ENCODE measurements at places on chromosomes 5 and 9.

DNA sequence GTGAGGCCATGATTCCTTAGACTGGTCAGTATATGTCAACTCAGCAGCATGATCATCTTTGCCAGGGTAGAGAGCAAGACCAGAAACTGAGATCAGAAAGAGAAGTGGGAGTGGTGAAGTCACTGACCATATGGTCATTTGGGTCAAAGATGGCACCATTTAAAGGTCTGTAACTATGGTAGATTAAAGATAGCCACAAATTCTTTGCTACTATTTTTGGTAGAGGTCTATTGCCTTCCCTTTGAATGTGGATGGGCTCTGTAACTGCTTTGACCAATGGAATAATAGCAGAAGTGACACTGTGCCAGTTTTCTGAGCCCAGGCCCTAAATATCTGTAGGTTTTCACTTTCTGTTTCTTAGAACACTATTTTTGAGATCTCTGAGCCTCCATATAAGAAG lies 117.6 kb downstream of the PCSK1 start:
- DNase-seq: no peak

- DNase-seq: no peak
Measured at GRCh38 chr9:134604834-134605233, 36.8 kb upstream of the COL5A1 start.

DNA sequence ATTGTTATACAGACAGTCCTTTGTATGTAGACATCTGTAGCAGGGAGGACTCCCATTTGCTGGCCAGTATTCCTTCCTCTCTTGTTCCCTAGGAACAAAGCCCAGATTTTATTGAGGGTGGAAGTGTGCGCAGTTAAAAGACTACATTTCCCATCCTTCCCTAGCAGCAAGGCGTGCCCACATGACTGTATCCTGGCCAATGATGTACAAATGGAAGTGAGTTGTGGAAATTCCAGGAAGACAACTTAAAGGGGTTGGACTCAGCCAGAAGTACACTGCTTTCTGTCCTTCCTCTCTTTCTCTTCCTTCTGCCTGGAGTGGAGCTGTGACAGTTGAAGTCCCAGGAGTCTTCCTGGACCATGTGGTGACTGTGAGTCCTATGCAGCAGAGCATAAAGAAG lies 89.0 kb downstream of the HRH2 start:
- no peak for DNase-seq

DNA sequence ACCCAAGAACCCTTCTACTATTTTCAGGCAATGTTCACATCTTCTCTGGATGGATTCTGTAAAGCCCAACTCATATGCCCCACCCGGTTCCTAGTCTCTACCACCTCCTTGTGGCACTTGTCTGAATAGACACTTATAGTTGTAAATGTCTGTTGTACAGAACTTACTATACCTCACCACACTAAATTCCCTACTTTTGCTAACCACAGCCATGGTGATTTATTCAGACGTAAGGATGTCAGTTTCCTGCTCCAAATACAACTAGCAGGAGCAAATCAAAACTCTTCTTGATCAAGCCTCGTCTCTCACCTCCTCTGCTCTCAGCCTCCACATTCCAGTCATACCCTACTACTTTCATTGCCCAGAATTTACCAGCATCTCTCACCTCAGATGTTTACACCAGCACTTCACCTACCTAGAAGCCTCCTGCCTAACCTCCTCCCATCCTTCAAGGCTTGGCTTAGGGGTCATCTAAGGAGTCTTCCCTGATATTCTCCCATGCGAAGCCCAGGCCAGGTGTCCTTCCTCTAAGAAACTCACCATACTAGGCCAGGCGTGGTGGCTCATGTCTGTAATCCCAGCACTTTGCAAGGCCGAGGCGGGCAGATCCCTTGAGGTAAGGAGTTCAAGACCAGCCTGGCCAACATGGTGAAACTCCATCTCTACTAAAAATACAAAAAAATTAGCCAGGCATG lies 75.5 kb downstream of the MAPKAP1 start:
- DNase-seq: no peak

- no peak for DNase-seq
Measured at GRCh38 chr9:127563579-127563978, 48.5 kb upstream of the STXBP1 start.

DNA sequence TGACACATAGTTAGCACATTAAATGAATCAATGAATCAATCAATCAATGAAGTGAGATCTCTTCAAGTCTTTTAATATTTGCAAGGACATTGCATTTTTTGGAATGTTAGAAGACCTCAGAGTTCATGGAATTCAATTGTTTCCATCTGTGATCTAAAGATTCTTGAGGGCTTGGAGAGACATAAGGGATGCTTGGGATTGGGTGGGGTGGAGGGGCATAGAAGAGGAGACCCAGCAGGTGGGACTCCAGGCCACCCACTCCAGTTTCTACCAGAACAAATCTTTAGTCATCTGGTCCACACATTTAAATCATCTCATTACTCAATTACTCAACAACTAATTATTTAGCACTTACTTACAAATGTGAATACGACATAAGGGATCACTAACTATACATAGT lies 251.0 kb upstream of the TRIM32 start:
- no peak for DNase-seq
